ENCODE measurements at places on chromosomes 3 and 15. TPM values are rescaled to one million over a fixed set of nuclear protein-coding genes. Genes with fewer than 3 reads are reported as not detected.

The SLC9C1 gene
- not detected for total RNA-seq

The FES gene
- total RNA-seq, result 60.8 TPM

The GOLGA6L10 gene
- total RNA-seq, result 0.29 TPM

The BTBD1 gene
- total RNA-seq, result 54.9 TPM

The CADPS gene
- not detected for total RNA-seq

The ADGRG7 gene
- 0.70 TPM for total RNA-seq

The SEMA7A gene
- total RNA-seq, result not detected

The GOLGA8Q gene
- 0.29 TPM for total RNA-seq

The POTEB gene
- total RNA-seq, result not detected

The MUC4 gene
- 0.26 TPM for total RNA-seq

The PRSS50 gene
- not detected for total RNA-seq

The NEK4 gene
- total RNA-seq, result 16.8 TPM

The GAP43 gene
- total RNA-seq, result not detected

The PLCH1 gene
- total RNA-seq, result 0.77 TPM

The CHRM5 gene
- total RNA-seq, result not detected

The SPATA12 gene
- not detected for total RNA-seq

The CFAP20DC gene
- under 0.01 TPM for total RNA-seq

The TMC3 gene
- total RNA-seq, result not detected

The SLC22A13 gene
- total RNA-seq, result not detected

The PRKCD gene
- total RNA-seq, result under 0.01 TPM

The ATP13A5 gene
- total RNA-seq, result not detected

The MCF2L2 gene
- 1.5 TPM for total RNA-seq

The DPPA4 gene
- total RNA-seq, result not detected

The C3orf33 gene
- 4.3 TPM for total RNA-seq

The PCOLCE2 gene
- 10.6 TPM for total RNA-seq

The MYO1E gene
- 92.8 TPM for total RNA-seq

The SNRK gene
- total RNA-seq, result 57.1 TPM

The CHRNA7 gene
- total RNA-seq, result 9.1 TPM
